ENCODE measurements at places on chromosomes 7 and 10.

GRCh38 chr7:26667514-26668133, 196.8 kb downstream of the SKAP2 start:
- DNase-seq: peak; percentile 89

GRCh38 chr10:7036951-7037350, 373.9 kb downstream of the SFMBT2 start:
- DNase-seq: no peak

DNA sequence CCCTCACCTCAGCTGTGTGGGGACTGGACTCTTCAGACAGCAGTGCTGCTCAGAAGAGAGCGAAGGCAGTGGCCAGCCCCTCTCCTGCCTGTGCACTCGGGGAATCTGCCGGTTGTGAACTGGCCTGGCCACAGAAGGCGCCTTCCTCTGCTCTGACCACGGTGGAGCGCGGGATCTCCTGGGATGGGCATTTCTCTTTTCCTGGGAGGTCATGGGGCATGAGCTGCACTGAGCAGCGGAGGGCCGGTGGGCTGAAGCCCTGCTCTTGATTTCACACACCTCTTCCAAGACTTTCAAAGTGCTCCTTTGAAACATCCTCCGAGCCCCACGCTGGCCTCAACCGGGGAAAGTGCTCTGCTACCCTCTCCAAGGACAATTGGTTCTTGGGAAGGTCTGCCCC, 125.6 kb upstream of the FAM20C start:
- DNase-seq: no peak

GRCh38 chr10:5544216-5544805, 19.6 kb downstream of the CALML3 start:
- DNase-seq: no peak

DNA sequence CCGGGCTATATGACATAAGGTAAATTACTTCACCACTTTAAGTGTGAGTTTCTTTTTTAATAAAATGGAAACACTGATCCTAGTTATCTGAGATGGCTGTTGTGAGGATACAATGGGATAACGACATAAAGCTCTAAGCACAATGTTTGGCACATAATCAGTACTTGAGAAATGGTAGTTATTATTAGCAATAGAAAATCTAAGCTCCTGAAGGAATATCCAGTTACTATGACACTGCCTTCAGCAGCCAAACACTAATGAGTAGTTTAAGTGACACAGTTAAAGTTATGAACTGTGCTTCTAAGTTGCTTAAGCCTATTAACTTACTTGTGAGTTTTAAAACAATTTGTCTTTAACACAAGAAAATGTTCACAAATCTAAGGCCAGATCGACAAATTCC, 96.8 kb downstream of the ELAPOR2 start:
- DNase-seq: no peak

DNA sequence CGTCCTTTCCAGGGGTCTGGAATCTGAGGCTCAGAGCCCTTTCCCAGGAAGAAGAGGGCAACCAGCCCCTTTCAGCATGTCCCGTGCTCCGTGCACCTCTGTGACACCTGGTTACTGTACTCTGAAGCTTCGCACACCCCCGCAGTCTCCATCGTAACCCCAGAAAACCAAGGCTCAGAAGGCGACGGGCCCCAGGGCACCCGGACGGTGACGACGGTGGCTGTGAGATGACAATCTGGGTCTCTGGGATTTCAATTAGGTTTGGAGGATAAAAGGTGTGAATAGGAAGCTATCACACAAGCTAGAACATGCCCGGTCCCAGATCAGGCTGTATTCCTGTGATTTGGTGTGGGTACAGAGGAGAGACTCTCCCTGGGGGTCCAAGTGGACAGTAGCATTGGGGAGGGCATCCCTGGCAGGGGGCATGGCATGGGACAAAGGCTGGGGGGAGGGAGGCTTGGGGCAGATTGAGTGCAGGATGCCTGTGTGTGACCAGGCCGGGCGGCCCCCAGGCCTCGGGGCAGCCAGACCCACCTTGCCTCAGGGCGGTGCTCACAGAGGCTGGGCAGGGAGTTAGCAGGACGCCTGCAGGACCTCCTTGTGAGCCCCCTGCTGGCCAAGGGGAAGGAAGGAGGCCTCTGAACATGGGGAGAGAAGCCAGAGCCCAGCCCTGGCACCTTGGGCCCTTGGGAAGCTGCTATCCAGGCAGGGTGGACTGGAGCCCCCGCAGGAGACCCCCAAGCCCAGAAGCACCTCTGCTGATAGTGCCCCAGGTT, 23.4 kb upstream of the PSMG3 start:
- DNase-seq: no peak

DNA sequence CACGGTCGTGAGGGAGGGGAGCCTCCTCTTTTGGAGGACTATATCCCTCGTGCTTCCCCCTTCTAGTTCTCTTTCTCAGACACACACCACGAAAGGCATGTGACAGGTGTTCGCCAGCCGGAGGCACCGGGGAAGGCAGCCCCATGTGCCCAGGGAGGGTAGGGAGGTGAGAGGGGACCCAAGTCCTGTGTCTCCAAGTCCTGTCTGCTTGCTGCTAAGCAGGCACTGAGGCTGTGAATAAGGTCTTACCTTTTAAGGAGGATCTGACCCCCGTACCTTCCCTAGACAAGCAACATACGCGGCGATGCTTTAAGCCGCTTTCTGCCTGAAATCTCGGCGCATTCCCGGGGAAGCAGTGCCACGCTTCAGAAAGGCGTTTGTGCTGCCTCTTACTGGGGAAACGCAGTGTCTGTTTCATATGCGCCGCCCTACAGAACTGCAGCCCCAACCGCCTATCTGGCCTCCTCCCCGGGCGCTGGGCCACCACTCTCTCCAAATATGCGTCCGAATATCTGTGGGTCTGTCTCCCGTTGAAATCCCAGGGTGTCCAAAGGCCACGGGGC, 770 bp downstream of the PLXNA4 start:
- DNase-seq: no peak

All from kidney epithelial cell (primary cell).